ENCODE measurements at places on chromosomes 2 and 18. TPM values are rescaled to one million over a fixed set of nuclear protein-coding genes. Genes with fewer than 3 reads are reported as not detected.

The HOXD13 gene
- not detected for polyA plus RNA-seq

The FEV gene
- not detected for polyA plus RNA-seq

The MYO3B gene
- polyA plus RNA-seq = 0.08 TPM

The SIX2 gene
- polyA plus RNA-seq = not detected

The CCBE1 gene
- polyA plus RNA-seq = not detected

The GRP gene
- polyA plus RNA-seq = not detected

The UGT1A3 gene
- polyA plus RNA-seq = not detected

The LIPG gene
- not detected for polyA plus RNA-seq

The VSNL1 gene
- polyA plus RNA-seq = not detected

The HNMT gene
- not detected for polyA plus RNA-seq

The AFG3L2 gene
- polyA plus RNA-seq = 38.4 TPM

- H3K27ac ChIP-seq = no peak overlapping the region
- H3K36me3 ChIP-seq = no peaks in the 10 kb centered on the region
- H3K4me3 ChIP-seq = no peak overlapping the region
- peaks cover 45% of the 10 kb centered on the region for H3K27me3 ChIP-seq
- no peak for DNase-seq
Measured at GRCh38 chr2:118847762-118848172, 319 bp upstream of the EN1 start.

DNA sequence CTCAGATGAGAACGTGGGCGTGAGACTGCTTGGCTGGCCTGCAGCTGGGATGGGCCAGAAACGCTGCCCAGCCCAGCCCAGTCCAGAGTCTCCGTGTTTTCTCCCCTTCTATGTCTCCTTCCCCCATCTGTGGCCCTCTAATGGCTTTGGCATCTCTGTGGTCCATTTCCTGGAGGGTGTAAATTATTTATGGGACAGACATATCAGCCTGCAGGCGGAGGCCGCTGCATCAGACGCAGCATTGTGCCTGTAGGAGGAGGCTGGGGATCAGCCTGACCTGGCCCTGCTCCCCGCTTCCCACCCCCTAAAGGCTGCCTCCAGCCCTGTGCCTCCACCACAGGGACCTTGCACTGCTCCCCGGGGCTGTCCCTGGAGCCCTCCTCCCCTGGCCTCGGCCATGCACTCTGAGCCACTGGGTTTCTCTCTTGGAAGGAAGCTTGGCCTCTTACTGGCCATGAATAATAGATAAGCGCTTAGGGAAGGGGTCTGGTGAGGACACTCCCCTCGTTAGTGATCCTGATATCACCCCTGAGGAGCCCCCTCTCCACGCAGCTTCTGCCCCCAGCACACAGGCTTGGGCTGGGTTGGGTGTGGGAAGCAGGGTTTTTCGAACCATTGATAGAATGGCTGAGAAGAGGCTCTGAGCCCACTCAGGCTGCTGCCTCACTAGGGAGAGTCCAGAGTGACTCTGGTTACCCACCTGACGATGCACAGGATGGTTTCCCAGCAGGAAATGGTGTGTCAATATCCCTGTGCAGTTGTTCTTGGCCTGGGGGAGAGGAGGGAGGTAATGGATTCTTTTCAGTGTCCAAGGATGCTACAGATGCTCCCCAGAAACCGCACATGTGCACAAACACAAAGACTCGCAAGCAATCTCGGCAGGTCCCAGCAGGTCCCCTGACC is 185.5 kb downstream of the MYCN start:
- no peaks in the 10 kb centered on the region for H3K27me3 ChIP-seq
- no peak overlapping the region for H3K4me3 ChIP-seq
- no peak overlapping the region for H3K27ac ChIP-seq

DNA sequence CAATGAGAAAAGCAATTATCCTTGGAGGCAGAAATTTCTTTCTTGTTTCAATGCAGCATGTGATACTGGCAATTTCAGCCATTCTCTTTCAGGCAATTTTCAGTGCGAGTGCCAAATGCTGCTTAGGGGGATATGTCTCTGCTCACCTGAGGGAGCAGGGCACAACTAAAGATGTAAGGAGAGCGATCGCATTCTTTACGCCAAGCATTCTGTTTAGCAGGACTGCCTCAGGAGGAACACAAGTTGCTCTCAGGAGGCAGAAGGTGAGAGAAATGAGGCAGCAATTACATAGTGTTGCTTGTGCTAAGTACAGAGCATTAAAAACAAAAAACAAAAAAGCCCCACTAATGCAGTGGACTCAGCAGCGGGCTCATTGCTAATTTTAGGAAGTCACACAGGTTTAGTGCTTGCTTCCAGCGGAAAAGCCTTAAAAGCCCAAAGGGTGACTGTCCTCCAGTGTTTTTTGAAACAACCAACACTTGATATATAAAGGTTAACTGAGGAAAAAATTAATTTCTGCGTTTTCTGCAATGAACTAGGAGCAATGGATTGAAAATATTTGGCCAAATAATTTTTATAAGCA is 116.9 kb downstream of the METTL8 start:
- DNase-seq = no peak
- no peak overlapping the region for H3K27ac ChIP-seq
- H3K36me3 ChIP-seq = no peaks in the 10 kb centered on the region
- H3K4me3 ChIP-seq = no peak overlapping the region
- H3K4me1 ChIP-seq = peaks cover 15% of the 10 kb centered on the region
- no peaks in the 10 kb centered on the region for H3K27me3 ChIP-seq

DNA sequence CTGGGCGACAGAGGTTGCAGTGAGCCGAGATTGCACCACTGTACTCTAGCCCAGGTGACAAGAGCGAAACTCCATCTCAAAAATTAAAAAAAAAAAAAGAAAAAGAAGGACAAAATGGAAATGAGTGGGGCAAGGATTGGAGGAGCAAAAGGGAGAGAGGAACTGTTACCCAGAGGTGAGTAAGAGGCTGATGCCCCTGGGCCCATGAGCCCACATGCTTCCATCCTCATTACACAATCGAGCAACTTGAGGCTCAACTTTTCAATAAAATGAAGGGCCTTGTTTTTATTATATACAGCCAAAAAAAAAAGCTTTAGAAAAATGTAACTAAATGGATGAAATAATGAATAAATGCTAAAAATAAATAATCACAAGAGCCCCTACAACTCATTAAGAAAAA is 91.7 kb upstream of the YWHAQ start:
- no peaks in the 10 kb centered on the region for H3K4me1 ChIP-seq
- no peaks in the 10 kb centered on the region for H3K36me3 ChIP-seq
- DNase-seq = no peak
- no peaks in the 10 kb centered on the region for H3K27me3 ChIP-seq
- no peak overlapping the region for H3K4me3 ChIP-seq
- no peak overlapping the region for H3K27ac ChIP-seq

DNA sequence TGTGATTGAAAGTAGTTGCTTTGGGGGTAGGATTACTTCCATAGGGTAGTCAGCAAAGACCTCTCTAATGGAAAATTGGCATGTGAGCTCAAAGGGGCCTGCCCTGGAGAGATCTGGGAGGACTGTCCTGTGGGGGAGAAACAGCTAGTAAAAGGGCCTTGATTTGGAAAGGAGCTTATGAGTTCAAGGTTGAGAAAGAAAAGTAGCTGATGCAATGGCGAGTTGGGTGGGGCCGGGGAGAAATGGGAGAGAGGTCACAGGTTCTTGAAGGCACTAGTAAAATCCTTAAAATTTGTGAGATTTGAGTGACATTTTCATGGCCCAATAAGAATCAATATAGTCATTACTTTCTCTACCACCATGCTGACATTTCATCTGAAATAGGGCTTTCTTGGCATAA is 82.0 kb upstream of the CCDC195 start:
- H3K4me1 ChIP-seq = no peaks in the 10 kb centered on the region
- no peak overlapping the region for H3K27ac ChIP-seq
- no peaks in the 10 kb centered on the region for H3K27me3 ChIP-seq
- DNase-seq = no peak
- H3K36me3 ChIP-seq = peaks cover 86% of the 10 kb centered on the region

- H3K27ac ChIP-seq = no peak overlapping the region
- peak overlapping the region; percentile 33 for H3K4me3 ChIP-seq
- no peaks in the 10 kb centered on the region for H3K27me3 ChIP-seq
- peaks cover 78% of the 10 kb centered on the region for H3K4me1 ChIP-seq
- peaks cover 47% of the 10 kb centered on the region for H3K36me3 ChIP-seq
- DNase-seq = no peak
Measured at GRCh38 chr2:12722447-12723316, 5.9 kb downstream of the TRIB2 start.

GRCh38 chr2:69545477-69545932 is 98.0 kb downstream of the AAK1 start:
- H3K4me1 ChIP-seq = peaks cover 8% of the 10 kb centered on the region
- no peak overlapping the region for H3K4me3 ChIP-seq
- H3K27me3 ChIP-seq = no peaks in the 10 kb centered on the region
- no peak for DNase-seq

DNA sequence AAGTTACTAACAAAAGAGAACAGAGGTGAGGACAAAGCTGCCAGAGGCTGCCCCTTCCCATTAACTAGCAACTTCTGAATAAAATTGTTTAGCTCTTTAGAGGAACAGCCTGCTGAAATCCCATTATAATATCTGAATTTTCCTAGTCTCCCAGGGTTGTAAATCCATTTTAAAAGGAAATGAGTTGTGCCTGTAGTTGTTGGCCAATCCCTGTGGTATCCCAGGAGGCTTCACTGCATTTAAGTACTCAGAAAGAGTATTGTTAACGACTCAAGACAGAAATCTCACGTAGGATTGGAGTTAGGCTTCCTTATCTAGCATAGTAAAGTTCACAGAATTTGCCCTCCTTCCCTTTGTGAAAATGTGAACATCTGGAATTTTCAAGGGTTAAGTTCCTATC is 8.9 kb downstream of the LAPTM4A start:
- no peak overlapping the region for H3K4me3 ChIP-seq
- peaks cover 9% of the 10 kb centered on the region for H3K36me3 ChIP-seq
- DNase-seq = no peak
- H3K27ac ChIP-seq = no peak overlapping the region

DNA sequence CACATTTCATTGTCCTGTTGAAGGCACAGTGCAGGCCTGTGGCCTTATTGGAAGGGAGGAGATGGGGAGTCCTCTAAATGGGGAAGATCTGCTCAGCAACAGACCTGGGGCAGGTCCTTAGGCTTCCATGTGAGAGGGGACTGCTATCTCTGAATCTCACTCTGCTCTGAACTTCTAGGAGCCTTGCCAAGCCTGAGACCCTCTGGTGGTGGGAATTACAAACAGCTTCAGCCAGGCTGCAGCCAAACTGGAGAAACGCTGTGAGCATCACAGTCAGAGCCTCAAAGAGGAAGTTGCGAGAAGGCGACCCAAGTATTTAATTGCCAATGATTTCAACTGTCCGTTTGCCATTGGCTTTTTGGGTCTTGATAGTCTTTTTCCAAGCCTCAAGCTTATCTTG is 66.8 kb upstream of the MC2R start:
- DNase-seq = no peak
- no peak overlapping the region for H3K4me3 ChIP-seq
- no peaks in the 10 kb centered on the region for H3K36me3 ChIP-seq
- H3K4me1 ChIP-seq = no peaks in the 10 kb centered on the region
- no peak overlapping the region for H3K27ac ChIP-seq

DNA sequence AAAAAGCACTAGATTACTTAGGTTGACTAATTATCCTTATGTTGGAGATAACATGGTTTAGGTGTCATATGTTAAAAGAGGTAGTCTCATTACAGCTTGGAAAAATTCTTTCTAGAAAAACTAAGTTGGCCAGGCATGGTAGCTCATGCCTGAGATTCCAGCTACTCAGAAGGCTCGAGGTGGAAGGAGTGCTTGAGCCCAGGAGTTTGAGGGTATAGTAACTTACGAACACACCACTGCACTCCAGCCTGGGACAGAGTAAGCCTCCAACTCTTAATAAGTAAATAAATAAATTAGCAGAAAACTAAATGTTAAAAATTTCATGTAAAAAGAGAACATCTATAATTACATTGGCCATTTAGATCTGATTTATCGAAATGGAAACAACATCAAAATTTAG is 177.2 kb downstream of the NR4A2 start:
- H3K4me1 ChIP-seq = no peaks in the 10 kb centered on the region
- H3K27ac ChIP-seq = no peak overlapping the region
- no peaks in the 10 kb centered on the region for H3K36me3 ChIP-seq
- no peaks in the 10 kb centered on the region for H3K27me3 ChIP-seq
- H3K4me3 ChIP-seq = no peak overlapping the region

GRCh38 chr18:3689986-3690763 is 240.2 kb downstream of the TGIF1 start:
- no peak overlapping the region for H3K27ac ChIP-seq
- DNase-seq = no peak
- no peaks in the 10 kb centered on the region for H3K27me3 ChIP-seq

DNA sequence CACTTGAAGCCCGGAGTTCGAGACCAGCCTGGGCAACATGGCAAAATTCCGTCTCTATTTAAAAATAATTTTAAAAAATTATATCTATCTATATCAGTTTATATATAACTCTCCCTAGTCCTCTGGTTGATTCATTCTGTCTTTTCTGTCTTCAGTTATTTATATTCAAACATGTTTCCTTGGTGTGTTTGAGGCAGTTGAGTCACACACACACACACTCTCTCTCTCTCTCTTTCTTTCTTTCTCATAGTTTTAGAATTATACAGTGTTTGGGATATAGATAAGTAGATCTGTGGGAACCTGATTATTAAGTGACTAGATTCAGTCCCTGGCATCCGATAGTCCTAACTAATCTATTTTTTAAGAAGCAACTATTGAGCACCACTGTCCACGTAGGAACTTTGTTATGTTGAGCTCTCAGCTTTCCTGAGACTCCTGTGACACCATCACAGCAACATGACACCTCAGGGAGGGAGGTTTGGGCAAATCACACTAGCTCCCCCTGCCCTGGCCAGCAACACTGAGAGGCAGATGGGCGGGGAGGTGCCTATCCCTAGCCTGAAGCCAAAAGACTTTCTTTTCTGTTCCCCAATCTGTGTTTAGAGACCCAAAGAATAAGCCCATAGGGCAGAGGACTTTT is 482.7 kb downstream of the DLGAP1 start:
- no peak overlapping the region for H3K27ac ChIP-seq
- no peaks in the 10 kb centered on the region for H3K4me1 ChIP-seq
- no peaks in the 10 kb centered on the region for H3K27me3 ChIP-seq

GRCh38 chr2:230134496-230135129 is 65.9 kb upstream of the SLC16A14 start:
- no peaks in the 10 kb centered on the region for H3K4me1 ChIP-seq
- no peak overlapping the region for H3K27ac ChIP-seq
- no peaks in the 10 kb centered on the region for H3K27me3 ChIP-seq
- H3K4me3 ChIP-seq = no peak overlapping the region
- DNase-seq = no peak

DNA sequence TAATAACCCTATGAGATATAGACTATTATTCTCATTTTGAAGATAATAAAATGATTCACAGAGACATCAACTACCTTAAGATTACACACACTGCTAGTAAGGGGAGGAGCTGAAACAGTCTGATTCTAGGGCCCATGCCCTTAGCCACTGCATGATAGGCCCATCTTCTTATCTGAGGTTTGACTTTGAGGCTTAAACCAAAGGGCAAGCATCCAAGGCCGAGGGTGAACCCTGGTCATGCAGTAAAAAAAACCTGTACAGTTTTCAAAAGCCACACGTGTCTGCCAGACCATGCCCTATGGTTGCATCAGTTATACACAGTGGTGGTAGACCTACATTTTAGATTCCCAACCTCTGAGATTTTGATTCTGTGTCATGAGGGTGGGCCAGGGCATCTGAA is 44.8 kb downstream of the POLE4 start:
- H3K36me3 ChIP-seq = no peaks in the 10 kb centered on the region
- DNase-seq = no peak
- H3K27ac ChIP-seq = no peak overlapping the region
- H3K4me3 ChIP-seq = no peak overlapping the region
- no peaks in the 10 kb centered on the region for H3K4me1 ChIP-seq

GRCh38 chr2:14199040-14199439 is 433.5 kb upstream of the LRATD1 start:
- H3K27me3 ChIP-seq = no peaks in the 10 kb centered on the region
- H3K4me1 ChIP-seq = no peaks in the 10 kb centered on the region
- H3K27ac ChIP-seq = no peak overlapping the region
- DNase-seq = no peak

GRCh38 chr2:54254180-54254579 is 1.8 kb downstream of the TSPYL6 start:
- H3K4me1 ChIP-seq = no peaks in the 10 kb centered on the region
- no peak overlapping the region for H3K27ac ChIP-seq
- no peaks in the 10 kb centered on the region for H3K36me3 ChIP-seq
- no peak overlapping the region for H3K4me3 ChIP-seq

Data from CD8-positive, alpha-beta memory T cell (primary cell).